NCI-H1092 treated with DMSO at 0.1 percent for 48 hours (cell line): ENCODE measurements at places on chromosomes 7 and 10.

DNA sequence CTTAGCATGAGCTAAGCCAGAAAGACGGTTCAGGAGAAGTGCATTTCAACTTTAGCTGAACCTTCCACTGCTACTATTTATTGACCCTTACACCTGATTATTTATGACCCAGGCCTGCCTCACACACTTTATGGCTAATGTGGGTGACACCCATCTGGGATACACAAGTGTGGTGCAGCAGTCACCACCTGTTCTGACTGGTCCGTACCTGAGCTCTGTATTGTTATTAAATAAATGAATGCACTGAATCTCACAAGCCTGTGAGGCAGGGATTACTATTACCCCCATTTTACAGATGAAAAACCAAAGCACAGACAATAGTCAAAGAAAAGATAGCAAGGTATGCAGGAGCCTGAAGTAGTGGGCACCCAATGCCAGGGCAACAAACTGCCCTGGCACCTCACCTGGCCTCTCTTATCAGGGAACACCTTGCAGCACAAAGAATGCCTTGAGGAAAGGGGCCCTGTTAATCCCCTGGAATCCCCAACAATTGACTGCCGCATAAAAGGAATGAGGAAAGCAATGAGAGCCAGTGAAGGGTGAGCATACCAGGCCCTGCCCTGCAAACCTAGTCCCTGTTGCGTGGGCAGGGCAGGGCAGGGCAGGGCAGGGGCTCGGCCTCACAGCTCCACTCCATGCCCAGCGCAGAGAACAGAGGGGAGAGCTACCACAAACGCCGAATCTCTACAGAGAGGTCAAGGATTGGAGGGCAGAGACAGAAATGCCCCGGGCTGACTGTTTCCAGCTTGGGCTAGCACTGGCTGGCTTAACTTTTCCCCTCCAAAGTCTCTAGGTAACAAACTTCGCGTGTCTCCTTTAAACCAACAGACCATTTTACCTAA lies 1.3 kb downstream of the ANXA11 start:
- DNase-seq, result no peak

GRCh38 chr7:117210397-117210796 lies 112.5 kb downstream of the WNT2 start:
- DNase-seq, result no peak

- DNase-seq, result no peak
Observed at GRCh38 chr7:34653787-34654186, 4.2 kb upstream of the NPSR1 start.

GRCh38 chr7:152666078-152666477 lies 9.9 kb downstream of the XRCC2 start:
- no peak for DNase-seq

DNA sequence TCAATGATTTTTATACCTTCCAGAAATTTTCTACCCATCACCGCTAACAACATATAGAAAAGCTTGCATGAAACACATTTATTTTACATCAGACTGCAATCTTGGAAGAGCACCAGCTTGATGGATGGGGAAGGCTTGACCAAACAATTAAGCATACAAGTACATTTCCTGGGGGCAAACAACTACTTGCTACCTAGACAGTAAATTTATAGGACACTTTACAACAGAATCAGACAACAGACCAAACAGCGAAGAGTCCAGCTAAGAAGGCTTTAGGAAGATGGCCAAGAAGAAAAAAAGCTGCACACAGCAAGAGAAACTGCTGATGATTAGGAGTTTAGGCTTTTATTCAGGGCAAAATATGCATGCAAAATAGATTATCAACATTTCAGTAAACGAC lies 8.0 kb downstream of the AASS start:
- DNase-seq, result no peak

DNA sequence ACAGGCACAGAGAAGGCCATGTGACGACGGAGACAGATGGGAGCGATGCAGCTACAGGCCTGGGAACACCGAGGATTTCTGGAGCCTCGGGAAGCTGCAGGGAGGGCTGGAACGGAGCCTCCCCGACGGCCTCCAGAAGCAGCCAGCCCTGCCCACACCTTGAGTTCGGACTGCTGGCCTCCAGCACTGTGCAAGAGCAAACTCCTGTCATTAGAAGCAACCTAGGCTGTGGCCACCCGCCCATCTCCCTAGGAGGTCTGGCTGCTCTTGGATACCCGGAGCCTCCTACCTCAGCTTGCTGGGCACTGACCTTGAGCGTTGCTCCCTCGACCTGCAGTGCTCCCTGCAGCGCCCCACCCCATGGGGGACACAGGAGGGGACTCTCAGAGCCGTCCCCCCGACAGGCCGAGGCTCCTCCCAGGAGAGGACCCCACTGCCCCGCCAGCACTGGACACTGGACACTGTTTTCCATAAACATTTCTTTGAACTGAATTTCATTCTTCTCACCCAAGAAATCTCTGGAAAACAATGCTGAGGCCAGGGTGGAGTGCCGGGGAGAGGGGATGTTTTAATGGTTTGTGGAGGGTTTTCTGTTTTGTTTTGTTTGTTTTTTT lies 22.5 kb upstream of the TNRC18 start:
- no peak for DNase-seq

DNA sequence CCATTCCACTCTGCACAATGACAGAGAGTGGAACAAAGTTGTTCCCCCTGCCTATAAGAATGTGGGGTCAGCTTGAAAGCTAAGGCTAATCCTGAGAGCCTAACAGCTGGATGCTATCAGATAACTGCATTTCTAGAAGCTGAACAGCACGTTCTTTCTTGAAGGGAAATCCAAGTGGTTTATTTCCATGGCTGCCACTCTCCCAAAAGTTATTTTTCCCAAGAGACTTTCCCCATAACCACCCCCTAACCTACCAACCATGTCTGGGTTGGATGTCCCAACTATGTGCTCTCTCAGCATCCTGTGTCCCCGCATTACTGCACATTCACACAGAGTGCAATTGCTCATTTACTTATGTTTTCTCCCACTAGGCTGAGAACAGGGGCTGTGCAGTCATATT lies 140.7 kb upstream of the ANKRD1 start:
- no peak for DNase-seq

GRCh38 chr10:17736223-17736622 lies 15.8 kb upstream of the TMEM236 start:
- no peak for DNase-seq

GRCh38 chr7:134533288-134533771 lies 6.0 kb downstream of the AKR1B10 start:
- DNase-seq, result no peak

DNA sequence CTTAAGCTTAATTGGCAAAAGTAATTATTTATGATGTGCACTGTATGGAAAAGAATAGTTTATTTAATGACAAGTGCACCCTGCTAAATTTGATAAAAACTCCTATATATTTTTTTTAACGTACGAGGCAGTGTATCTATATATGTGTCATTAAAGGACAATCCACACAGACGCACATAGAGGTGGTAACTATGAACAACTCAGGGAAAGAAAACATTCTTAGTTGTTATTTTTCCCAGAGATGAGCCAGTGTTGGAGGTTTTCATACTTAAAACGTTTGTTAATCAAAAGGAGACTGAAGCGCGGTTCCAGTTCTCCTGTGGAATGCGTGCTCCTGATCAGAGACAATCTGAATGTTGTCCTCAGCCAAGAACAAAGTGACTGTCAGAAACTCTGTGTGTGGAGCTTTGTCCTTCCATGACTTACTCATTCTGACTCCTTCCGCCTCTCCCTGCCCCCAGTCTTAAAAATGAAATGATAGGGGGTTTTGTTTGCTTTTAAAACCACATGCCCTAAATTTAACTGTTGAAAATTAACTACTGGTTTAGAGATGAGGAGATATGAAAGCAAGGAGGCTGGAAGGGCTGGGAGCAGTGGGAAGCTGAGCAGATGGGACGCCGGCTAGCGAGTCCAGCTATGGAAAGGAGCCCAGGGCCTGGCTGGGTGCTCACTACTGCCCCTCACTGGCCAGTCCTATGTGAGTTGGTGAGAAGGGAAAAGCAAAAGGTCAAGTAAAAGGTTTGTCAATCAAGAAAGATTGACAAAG lies 99.6 kb downstream of the SVIL start:
- DNase-seq, result no peak

- DNase-seq, result no peak
Observed at GRCh38 chr7:40095695-40096327, 38.6 kb downstream of the MPLKIP start.

DNA sequence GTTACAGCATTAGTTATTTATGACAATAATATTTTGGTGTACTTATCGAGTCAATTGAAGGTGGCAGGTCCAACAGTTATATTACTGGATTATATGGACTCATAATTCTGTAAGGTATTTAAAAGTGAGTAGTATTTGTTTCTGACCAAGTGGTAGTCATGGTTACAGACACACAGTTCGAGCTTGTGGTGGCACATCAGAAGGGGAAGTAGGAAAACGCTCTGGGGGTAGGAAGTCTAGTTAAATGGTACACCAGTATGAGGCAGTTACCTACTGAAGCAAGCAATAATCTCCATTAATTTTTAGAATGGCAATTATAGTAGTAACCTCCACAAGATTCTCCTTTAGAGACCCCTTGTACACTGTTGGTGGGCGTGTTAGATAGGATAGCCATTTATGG lies 541.2 kb downstream of the ETV1 start:
- no peak for DNase-seq

- DNase-seq, result no peak
Observed at GRCh38 chr7:38951213-38951612, 26.5 kb upstream of the POU6F2 start.

DNA sequence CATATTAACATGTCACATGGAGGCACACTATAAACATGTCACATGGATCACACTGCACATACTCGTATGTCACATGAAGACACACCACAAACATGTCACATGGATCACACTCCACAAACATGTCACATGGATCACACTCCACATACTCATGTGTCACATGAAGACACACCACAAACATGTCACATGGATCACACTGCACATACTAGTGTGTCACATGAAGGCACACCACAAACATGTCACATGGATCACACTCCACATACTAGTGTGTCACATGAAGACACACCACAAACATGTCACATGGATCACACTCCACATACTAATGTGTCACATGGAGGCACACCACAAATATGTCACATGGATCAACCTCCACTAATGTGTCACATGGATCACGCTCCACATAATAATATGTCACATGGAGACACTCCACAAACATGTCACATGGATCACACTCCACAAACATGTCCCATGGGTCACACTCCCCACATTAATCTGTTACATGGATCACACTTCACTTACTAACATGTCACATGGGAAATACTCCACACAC lies 195.6 kb upstream of the PFKP start:
- DNase-seq, result no peak

- no peak for DNase-seq
Observed at GRCh38 chr7:129167817-129168216, 20.6 kb upstream of the SMO start.

- DNase-seq, result no peak
Observed at GRCh38 chr7:27244488-27245123, 2.0 kb downstream of the EVX1 start.

DNA sequence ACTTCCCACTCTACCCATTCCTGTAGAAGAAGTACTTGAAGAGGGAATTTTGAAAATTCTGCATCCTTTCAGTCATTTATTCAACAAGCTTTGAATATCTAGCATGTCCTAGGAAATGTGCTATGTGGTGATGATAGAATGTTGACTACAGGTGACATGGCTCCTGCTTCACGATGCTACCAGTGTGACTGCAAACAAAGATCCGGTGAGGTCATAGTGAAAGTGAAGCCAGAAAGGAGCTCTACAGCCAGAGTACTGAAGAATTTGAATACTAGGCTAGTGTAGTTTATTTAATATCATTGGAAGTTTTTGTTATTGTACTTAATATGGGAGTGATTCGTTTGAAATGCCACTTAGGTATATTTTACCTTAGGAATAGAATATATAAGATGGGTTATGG lies 348.1 kb downstream of the TFEC start:
- no peak for DNase-seq

DNA sequence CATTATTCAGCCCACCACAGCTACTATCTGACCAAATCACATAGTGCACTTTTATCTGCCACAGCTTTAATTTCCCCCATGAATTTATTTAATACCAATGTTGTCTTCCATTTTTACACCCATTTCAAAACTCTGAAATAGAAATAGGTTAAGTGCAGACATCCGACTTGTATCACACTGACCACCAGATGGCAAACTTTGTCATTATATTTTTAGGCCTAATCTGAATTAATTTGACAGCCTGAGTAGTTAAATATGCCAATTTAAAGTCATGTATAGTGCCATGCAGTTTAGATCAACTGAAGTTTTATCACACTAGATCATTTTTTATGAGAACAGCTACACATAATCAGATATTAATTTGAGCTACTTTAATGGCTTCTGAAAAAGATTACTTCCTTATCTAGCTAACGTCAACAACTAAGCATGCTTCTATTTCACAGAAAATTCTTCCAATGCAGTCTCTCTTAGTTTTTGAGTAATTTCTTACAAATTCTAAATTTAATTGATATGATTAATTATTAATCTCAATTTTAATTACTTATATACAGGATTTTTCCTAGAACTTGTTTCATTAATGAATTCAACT lies 566.4 kb downstream of the GFRA1 start:
- peak; percentile 17 for DNase-seq

DNA sequence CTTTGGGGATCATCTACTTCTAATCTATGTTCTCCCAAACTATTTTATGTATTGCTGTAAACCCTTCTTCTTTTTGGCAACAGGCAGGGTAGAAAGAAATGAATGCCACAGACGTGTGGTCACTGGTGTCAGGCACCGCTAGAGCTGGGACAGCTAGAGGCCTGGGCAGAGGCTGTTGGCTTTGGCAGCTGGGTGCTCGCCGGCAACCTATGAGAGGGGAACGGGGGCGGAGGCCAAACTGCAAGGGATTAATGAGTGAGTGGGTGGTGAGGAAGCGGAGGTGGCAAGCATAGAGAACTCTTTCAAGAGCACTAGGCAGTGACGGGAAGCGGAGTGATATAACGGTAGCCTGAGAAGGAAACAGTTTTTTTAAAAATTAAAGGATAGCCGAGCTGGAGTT lies 78.5 kb downstream of the CREB5 start:
- DNase-seq, result no peak

DNA sequence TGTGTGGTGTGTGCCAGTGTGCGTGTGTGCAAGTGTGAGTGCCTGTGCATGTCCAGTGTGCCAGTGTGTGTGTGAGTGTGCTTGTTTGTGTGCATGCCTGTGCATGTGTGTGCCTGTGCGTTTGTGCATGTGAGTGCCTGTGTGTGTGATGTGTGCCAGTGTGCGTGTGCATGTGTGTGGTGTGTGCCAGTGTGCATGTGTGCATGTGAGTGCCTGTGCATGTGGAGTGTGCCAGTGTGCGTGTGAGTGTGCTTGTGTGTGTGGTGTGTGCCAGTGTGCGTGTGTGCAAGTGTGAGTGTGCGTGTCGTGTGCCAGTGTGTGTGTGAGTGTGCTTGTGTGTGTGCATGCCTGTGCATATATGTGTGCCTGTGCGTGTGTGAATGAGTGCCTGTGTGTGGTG lies 33.8 kb downstream of the ADGRA1 start:
- no peak for DNase-seq

GRCh38 chr7:45663167-45663921 lies 89.2 kb downstream of the ADCY1 start:
- DNase-seq, result no peak

- DNase-seq, result no peak
Observed at GRCh38 chr10:31706464-31707092, 222.1 kb downstream of the ARHGAP12 start.
